Spleen (tissue), 13 donors: ENCODE measurements at places on chromosomes 2 and 18.

- no peak for DNase-seq
Observed at GRCh38 chr18:23448291-23448690, 4.8 kb upstream of the RIOK3 start.

GRCh38 chr2:108215794-108216211 is 24.0 kb upstream of the SULT1C3 start:
- DNase-seq: no peak

- no peak for DNase-seq
Observed at GRCh38 chr2:124533226-124533954, 508.3 kb downstream of the CNTNAP5 start.

- DNase-seq: no peak
Observed at GRCh38 chr18:78526275-78526674, 453.3 kb upstream of the SALL3 start.

GRCh38 chr2:3612639-3613523 is 18.0 kb downstream of the COLEC11 start:
- peak; percentile 69 for DNase-seq

- DNase-seq: no peak
Observed at GRCh38 chr2:196131949-196132925, 39.1 kb downstream of the STK17B start.

DNA sequence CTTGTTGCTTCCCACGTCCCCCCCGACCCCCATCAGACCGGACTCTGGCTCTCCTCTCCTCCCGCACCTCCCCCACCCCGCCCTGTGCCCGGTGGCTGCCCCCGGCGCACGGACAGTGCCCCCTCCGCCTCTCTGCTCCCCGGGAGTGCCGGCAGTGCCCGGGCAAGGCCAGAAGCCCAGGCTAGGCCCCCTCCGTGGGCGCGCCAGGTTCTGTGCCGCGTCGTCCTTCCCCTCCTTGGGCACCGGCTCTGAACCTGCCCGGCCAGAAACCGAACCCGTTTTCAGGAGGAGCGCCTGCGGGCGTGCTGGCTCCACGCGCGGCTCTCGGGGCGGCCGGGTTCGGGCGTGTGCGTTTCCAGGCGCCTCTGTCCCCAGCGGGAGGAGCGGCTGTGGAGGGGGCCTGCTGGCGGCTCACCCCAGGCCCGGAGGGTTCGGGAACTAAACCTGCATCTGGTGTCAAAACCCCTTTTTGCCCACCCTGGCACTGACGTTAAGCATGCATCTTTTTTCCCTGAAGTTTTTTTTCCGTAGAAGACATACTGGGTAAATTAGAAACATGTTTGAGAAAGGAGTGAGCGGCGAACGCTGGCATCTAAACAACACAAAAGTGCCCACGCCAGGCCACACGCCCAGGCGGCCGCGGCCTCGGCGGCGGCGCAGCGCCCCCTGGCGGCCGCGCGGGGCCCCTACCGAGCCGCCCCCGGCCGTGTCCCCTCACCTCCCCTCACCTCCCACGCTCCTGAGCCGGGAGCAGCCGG is 123.9 kb upstream of the SLC1A4 start:
- DNase-seq: peak; percentile 93

GRCh38 chr18:10088734-10089133 is 174.9 kb downstream of the VAPA start:
- DNase-seq: no peak

DNA sequence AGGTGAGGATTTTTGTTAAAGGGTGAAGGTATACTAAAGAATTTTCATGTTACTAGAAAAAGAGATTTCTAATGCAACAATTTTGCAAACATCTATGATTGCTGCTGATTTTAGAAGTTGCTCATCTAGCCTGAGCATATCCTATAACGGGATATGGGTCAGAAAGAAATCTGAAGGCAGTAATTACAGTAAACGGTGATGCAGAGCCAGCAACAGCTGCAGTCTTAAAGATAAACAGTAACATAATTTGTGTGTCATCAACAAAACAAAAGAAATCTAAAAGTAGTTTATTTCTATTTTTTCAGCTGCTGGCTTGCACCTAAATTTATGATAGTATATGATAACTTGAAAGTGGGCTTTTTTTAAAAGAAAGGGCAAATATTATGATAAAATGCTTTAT is 215.7 kb downstream of the SLC4A10 start:
- DNase-seq: no peak

- DNase-seq: no peak
Observed at GRCh38 chr2:6747433-6747832, 118.3 kb downstream of the CMPK2 start.

GRCh38 chr2:131567891-131568290 is 40.2 kb downstream of the CCDC74A start:
- no peak for DNase-seq
